ENCODE measurements at places on chromosomes 16 and 17.

DNA sequence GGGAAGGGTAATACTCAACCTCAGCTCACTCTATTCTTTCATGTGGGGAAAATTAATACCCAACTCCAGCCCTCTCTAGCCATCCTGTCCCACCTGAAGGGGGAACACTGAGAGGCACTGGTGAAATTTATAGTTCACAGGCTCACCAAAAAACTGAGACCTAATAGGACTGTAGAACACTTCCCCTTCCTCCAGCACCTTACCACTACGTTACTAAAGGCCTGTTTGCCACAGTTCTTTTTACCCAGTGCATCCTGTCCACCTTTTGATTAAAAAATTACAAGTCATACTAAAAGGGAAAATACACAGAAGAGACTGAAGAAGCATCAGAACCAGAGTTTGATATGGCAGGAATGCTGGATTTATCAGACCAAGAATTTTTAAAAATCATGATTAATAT, 26.0 kb downstream of the DHRS7B start:
- DNase-seq, result no peak

DNA sequence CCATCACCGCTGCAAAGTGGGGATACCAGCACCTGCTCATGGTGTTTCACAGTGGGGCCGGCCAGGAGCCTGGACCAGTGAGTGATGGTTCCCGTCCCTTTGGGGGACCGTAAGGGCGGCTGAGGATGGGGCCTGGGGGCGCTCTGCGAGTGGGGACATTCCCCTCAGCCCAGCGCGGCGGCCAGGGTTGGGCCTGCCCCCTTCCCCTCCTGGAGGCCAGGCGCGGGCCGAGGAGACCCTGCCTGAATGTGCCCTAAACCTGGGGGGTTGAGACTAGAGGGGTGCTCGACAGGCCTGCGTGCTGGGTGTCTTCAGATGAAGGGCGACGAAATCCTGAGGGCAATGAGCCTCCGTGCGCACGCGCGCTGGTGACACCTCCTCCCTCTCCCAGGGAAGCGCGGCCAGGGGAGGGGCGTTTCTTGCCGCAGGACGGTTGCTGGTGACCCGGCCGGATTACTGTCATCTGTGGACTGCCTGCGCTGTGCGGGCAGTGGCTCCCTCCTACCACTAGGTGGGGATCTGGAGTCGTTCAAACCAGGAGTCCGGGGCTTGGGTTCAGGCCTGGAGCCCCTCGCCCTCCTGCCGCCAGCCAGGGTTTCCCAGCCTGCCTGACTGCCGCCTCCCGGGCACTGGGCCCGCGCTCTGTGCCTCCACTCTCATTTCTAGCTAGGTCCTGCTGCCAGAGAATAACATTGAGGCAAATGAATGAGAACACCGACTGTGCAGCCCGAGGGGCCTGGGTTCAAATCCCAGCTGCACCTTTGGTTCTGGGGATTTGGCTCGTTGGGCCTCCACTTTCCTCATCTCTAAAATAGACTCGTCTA, 17.1 kb downstream of the TBX2 start:
- peak; percentile 29 for DNase-seq

GRCh38 chr16:19294156-19294649, 8.7 kb downstream of the CLEC19A start:
- DNase-seq, result no peak

DNA sequence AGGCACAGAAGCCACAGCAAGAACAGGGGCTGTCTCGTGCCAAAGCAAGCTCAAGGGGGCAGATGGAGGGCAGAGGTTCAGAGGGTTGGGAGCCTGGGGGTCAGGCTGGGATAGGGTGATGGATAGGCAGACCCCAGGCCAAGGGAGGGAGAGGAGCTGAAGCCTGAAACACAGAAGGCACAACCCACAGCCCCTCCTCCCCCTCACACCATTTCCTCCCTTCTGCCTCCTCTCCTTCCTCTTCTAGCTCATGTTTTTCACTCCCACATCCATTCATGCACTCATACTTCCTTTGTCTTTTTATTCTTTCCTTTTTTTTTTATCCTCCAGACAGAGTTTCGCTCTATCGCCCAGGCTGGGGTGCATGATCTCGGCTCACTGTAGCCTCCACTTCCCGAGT, 61.1 kb downstream of the SOCS1 start:
- DNase-seq, result no peak

DNA sequence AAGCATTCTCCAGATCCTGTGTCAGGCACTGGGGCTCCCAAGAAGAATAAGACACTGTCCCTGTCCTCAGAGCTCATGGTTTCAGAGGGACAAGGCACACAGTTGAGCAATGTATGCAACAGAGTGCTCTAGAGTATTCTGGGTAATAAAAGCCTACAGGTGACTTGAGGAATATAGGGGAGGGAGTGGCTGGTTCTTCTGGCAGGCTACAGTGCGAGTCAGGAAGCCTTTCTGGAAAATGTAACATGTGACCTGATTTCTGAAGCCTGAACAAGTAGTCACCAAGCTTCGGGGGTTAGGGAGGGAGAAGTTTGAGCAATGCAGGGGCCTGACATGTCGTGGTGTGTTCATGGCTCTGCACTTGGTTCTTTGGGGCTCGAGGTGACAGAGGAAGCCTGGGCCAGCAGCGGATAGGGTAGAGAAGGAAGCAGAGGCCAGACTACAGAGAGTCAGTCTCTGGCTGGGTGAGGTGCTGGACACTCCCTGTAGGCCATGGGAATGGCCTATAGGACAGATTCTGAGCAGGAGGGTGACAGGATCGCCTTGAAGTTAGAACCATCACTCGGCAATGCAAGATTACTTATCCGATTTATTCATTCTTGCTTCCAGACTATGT, 16.0 kb upstream of the LRRC75A start:
- DNase-seq, result no peak

GRCh38 chr17:53719229-53719628, 103.5 kb upstream of the KIF2B start:
- DNase-seq, result no peak

GRCh38 chr17:15363702-15364101, 22.3 kb upstream of the TEKT3 start:
- no peak for DNase-seq

DNA sequence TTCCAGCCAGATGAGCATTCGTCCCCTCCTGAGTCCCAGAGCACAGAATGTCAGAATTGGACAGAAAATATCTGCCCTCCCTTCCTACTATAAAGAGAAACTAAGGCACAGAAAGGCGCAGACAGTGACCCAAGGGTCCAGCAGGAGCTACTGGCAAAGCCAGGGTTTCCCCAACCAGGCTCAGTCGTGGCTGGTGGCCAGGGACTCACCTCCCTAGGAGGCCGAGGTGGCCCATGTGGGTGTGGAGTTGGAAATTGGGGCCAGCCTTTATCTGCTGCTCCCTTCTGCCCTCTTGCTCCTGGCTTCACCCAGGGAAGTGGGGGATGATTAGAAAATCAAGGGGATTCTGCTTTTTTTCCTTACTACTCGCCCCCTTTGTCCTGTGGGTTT, 1.1 kb downstream of the DRC7 start:
- no peak for DNase-seq

GRCh38 chr17:82418001-82418986, at the start of the genes HEXD and OGFOD3:
HEXD (plus strand) TSS chr17:82418347; CDS start chr17:82419800, 1,453 bp downstream.
OGFOD3 (minus strand) TSS chr17:82418586; CDS start chr17:82418485, 101 bp downstream.
- peak; percentile 90 for DNase-seq

- DNase-seq, result no peak
Observed at GRCh38 chr17:74027444-74027843, 176.0 kb upstream of the RPL38 start.

- DNase-seq, result no peak
Observed at GRCh38 chr17:2511138-2511461, 588 bp downstream of the METTL16 start.

DNA sequence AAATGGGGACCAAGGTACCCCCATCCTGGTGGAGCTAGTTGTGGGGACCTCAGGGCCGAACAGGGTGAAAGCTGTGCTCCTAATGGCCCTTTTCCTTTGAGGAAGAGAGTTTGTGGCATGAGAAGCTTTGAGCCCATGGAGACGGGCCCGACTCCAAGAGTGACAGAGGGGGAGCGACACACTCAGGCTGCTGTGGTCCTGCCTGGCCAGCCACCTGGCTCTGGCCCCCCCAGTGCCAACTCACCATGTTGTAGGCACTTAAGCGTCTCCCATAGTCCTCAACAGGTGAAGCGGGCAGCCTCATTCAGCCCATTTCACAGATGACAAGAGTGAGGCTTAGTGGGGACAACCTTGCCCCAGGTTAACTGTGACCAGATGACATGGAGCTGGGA, 1.6 kb downstream of the IL21R start:
- no peak for DNase-seq

GRCh38 chr17:5830921-5831320, 239.3 kb upstream of the WSCD1 start:
- no peak for DNase-seq

GRCh38 chr17:8789743-8790142, 9.4 kb downstream of the MFSD6L start:
- DNase-seq, result no peak

DNA sequence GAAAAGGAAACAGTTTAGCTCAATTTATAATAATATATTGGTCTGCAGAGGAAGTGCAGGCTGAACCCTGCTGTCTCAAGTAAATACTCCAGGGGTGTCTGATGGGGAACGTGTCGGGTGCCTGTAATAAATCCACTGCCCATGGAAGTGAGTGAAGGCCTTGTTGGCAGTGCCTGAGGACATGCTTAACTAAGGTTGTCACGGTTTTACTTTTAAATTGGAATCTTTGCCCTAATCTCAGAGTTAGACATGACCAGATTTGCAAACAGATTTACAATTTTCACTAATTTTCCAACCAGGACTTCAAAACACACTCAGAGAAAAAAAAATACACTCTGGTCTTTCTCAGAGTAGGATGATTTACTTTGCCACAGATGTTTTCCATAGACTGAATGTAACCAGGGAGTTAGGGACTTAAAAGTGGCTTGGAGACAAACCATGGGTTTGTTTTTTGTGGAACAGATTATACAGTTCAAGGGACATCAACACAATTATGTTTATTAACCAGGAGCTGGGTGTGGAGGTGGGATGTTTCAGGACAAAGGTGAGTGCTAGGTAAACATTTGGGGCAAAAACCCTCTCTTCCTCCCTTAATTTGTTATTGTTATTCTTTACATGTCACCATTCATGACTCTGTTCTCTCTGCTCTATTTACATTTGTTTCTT, 144.5 kb downstream of the FTO start:
- no peak for DNase-seq

- DNase-seq, result no peak
Observed at GRCh38 chr17:13759518-13760335, 158.0 kb upstream of the HS3ST3A1 start.

DNA sequence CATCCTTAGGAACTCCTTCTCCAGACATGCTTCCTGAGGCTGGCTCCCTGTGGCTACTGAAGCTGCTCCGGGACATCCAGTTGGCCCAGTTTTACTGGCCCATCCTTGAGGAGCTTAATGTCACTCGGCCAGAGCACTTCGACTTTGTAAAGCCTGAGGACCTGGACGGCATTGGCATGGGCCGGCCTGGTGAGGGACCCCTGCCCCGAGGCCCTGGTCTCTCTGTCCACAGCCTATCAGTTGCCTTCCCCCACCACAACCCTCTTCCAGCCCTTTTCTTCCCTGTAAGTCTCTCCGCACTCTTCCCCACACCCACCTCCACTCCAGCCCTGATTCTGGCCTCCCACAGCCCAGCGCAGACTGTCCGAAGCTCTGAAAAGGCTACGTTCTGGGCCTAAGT, 2.0 kb downstream of the TNK1 start:
- DNase-seq, result no peak

DNA sequence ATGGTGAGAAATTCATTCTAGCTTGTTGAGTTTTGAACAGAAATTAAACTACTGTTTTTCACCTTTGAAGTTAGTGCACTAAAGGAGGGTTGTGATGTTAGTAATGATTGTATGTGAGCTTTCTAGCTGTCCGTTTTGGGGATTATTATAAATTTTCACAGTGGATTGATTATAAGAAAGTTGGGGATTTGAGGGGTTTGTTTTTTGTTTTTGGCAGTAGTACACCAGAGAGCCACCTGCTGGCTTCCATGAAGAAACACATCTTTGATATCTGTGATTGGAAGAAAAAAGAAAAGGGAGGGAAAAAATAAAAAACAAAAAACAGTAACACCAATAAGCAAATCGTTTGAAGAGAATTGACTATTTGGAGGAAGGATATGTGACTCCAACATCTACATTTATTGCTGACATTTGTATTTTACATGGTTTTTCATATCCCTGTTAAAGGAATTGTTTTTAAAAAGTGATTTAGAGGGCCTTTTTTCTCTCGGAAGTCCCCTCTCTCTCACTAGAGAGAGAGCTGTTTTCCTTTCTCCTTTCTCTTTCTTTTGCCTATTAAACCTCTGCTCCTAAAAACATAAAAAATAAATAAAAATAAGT, 1469.5 kb upstream of the GOT2 start:
- no peak for DNase-seq

DNA sequence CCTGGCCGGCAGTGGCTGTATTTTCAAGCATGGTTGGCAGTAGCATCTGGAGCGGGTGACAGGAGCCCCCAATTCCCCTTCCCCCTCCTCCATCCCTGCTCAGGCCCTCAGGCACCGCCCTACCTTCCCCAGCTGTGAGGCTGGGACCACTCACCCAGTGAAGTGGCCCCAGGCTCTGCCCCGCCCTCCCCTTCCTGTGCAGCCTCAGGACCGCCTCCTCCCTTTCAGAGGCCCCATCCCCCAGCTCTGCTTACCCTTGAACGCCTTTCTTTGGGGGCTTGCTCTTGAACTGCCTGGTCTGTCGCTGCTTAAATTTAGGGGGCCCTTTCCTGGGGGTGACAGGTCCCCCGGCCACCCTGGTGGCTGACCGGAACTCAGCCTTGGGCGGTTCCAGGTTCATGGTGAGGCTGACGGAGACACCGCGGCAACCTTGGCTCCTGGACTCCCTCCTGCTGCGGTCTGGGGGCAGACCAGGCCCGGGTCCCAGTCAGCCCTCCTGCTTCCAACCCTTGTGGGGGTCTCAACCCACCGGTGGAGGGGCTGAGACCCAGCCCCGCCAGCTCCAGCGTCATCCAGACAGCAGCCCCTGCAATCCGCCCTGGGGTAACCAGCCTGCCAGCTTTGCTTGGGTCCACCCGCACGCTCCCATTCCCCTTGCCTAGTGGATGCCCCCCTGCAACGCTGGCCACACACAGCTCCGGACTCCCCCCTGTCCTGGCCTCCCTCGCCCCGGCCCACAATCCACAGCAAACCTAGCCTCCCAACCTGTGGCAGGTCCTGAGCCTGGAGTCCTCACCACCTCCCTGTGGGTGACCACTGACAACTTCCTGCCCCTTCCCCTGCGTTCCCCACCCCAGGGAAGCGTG, 3.2 kb downstream of the PDE6G start:
- DNase-seq, result no peak
